Stimulated activated CD4-positive, alpha-beta T cell treated with anti-CD3 and anti-CD28 coated beads, Interleukin-1b, Interleukin-23, amount 100 ng/mL, for 48 hours (primary cell): ENCODE measurements at places on chromosomes 1 and 21.

- no peak for DNase-seq
Observed at GRCh38 chr1:159172614-159173291, 1.3 kb downstream of the CADM3 start.

- no peak for DNase-seq
Observed at GRCh38 chr1:33902486-33903209, 38.8 kb downstream of the HMGB4 start.

- DNase-seq = no peak
Observed at GRCh38 chr1:147168626-147169058, 3.6 kb downstream of the PRKAB2 start.

- DNase-seq = no peak
Observed at GRCh38 chr1:160646180-160646579, 664 bp downstream of the SLAMF1 start.

- DNase-seq = no peak
Observed at GRCh38 chr1:201053155-201053860, 29.8 kb upstream of the KIF21B start.

- DNase-seq = no peak
Observed at GRCh38 chr1:26429721-26430120, 2.4 kb upstream of the DHDDS start.
